ENCODE measurements at places on chromosomes 4 and X. TPM values are rescaled to one million over a fixed set of nuclear protein-coding genes. Genes with fewer than 3 reads are reported as not detected.
A peak's percentile ranks its signal among the peaks of the same experiment; 100 is the strongest.

DNA sequence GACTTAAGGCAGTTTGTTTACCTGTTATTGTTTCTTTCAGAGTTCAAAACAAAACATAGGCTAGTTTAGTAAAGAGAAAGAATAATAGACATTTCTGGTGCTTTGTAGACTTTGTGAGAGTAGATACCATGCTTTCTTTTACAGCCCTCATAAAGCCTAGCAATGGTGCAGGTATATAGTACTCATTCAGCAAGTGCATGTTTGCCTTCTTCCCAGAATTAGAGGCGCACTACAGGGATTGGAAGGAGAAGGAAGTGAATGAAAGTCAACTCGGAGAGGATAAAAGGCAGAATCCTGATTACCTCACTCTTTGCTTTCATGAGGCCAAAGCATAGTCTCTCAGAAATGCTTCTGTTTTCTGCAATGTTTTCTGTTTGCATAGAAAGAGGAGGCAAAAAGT lies 43.1 kb upstream of the FHDC1 start:
- no peak overlapping the region for H3K27ac ChIP-seq
- H3K4me3 ChIP-seq: no peak overlapping the region

DNA sequence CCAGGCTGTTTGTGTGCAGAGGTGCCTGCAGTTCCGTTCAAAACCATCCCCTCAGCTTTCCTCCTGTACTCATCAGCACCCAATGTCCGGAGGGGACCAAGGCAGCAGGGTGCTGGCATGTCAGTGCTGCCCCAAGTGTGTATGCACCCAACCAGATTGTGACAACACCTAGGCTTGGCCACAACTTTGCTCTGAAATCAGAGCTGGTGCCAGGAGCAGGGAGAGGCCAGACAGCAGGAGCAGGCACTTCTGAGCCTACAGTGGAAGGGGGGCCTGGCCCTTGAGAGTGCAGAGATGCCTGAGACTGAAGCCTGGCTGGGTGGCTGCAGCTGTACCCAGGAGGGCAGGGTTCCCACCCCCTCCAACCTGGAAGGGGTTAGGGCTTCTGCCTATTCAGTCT lies 56.5 kb upstream of the RASGEF1B start:
- no peaks in the 10 kb centered on the region for H3K4me1 ChIP-seq
- H3K27ac ChIP-seq: no peak overlapping the region
- no peaks in the 10 kb centered on the region for H3K27me3 ChIP-seq
- H3K36me3 ChIP-seq: no peaks in the 10 kb centered on the region
- DNase-seq: no peak
- no peak overlapping the region for H3K4me3 ChIP-seq

- no peaks in the 10 kb centered on the region for H3K27me3 ChIP-seq
- no peak overlapping the region for H3K4me3 ChIP-seq
- no peaks in the 10 kb centered on the region for H3K36me3 ChIP-seq
- H3K27ac ChIP-seq: no peak overlapping the region
- DNase-seq: no peak
Observed at GRCh38 chr4:83281307-83281706, 3.3 kb downstream of the COQ2 start.

GRCh38 chr4:108762559-108763225 lies at the start of gene ETNPPL:
TSS of gene ETNPPL (minus strand) at chr4:108763053. CDS start at chr4:108762898, 155 bp downstream.
- H3K4me3 ChIP-seq: peak within 1 kb of the TSS; percentile 45
- H3K27ac ChIP-seq: no peak within 1 kb of the TSS
- peak; percentile 65 for DNase-seq
- H3K4me1 ChIP-seq: peaks cover 4% of the 10 kb centered on the region

The UBE2K gene
- 51.4 TPM for total RNA-seq
